GM12864 (cell line): ENCODE measurements at places on chromosomes 4 and X.
A peak's percentile ranks its signal among the peaks of the same experiment; 100 is the strongest.

- no peak for DNase-seq
Measured at GRCh38 chrX:17584248-17584681, 153.0 kb upstream of the SCML1 start.

DNA sequence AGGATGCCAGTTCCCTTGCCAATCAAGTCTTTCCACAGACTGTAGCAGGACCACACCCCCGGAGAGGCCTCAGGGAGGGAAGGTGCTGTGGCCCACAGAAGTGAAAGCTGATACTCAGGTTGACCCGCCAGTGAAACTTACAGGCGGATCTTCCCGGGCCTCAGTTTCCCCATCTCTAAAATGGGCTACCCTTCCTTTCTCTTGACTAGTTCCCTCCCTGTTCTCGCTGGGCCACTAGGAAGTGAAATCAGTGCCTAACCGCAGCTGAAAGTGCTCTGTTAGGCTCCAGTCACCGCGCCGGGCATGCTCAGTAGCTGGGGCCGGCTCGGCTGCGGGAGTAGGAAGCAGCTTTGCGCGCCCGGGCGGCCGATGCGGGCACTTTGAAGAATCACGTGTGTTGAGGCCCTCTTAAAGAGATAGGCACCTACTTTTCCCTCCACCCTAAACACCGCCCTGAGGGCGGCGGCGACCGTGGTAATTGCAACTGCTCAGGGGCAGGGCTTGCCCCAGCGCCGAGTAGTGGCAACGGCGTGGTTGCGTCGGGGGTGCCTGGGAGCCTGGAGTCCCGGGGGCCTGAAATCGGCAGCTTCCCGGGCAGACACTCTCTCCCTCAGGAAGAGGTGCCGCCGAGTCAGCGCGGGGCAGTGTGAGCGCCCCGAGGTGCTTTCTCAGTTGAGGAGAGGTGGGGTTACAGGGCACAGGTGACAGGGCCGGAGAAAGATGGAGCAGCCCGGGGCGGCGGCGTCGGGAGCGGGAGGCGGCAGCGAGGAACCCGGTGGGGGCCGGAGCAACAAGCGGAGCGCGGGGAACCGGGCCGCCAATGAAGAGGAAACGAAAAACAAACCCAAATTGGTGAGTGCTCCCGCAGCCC, at the start of gene DIAPH2:
TSS of gene DIAPH2 (plus strand) at position 504 of the 871 bp plus-strand sequence.
- peak; percentile 43 for DNase-seq

DNA sequence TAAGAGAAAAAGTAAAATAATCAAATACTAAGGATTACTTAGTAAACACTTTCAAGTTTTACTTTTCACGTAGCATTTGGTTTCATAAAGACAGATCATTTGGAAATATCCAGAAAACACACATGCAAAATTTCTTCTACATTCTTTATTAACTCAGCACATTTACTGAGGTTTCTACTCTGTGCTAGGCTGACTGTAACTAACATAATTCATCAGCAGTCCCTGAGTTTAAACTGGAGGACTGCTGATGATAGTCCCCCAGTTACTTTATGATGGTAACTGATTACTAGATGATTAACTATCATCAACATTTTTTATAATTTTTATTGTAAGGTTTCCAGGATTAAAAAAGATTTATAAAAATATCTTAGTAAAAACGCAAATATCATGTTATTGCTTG, 12.3 kb downstream of the LEF1 start:
- no peak for DNase-seq

- DNase-seq = peak; percentile 8
Measured at GRCh38 chr4:112938461-112939058, 110.9 kb upstream of the ANK2 start.

GRCh38 chr4:36399762-36400353, 118.4 kb downstream of the DTHD1 start:
- DNase-seq = no peak

- no peak for DNase-seq
Measured at GRCh38 chr4:109574443-109574850, 14.4 kb downstream of the MCUB start.

GRCh38 chr4:113880240-113881028, 99.0 kb downstream of the ARSJ start:
- no peak for DNase-seq

DNA sequence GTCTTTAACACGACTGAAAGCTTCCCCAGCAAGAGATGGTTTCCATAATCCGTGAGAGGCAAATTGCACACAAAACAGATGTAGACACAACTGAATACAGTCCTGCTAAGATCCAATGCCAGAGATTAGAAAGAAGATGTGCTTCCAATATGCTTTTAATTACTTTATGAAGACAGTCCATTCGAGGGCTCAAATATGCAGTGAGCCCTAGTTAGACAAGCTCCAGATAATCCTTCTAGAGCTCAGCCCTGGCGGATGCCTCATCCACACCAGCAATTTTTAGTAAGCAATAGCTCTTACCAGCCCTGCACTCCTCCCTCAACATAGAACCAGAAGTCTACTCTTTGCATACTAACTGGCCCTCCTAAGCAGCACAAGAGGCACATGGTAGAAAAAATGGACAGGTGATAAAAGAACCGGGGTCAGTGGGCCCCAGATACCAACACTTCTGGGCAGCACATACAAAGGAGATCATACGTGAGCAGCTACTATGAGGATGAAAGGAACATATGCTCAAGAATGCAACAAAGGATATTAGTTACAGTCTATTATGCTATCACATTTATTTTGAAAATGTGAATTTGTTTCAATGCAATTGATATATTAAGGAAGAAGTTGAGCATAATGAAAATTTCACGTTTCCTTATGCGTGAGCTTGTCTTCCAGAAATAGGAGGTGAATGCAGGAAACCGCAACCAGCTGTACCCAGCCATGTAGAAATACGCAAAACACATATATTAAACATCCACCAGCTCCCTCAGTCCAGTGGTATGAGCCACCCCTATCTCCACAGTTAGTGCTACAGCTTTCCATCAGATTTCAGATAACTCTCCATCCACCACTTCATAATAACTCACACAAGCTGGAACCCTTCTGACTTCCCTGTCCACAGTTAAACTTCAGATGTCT, 34.3 kb downstream of the GPC4 start:
- no peak for DNase-seq

DNA sequence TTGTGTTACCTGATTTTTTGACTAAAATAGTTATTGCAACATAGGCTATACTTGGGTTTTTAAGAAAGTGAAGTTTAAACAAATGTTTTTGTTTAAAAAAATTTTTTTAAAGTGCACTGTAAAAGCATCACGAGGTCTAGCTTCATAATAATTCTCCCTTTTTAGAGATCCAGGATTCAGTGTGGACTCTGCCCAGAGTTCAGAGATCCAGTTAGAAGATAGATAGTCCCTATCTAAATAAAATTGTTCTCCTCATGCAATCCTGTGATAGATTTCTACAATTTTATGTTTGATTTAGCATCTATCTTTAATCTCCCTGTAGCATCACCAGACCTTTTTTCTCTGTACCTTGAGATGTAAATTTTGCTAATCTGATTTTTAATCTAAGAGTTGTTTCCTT, 85.5 kb upstream of the HPGD start:
- no peak for DNase-seq

DNA sequence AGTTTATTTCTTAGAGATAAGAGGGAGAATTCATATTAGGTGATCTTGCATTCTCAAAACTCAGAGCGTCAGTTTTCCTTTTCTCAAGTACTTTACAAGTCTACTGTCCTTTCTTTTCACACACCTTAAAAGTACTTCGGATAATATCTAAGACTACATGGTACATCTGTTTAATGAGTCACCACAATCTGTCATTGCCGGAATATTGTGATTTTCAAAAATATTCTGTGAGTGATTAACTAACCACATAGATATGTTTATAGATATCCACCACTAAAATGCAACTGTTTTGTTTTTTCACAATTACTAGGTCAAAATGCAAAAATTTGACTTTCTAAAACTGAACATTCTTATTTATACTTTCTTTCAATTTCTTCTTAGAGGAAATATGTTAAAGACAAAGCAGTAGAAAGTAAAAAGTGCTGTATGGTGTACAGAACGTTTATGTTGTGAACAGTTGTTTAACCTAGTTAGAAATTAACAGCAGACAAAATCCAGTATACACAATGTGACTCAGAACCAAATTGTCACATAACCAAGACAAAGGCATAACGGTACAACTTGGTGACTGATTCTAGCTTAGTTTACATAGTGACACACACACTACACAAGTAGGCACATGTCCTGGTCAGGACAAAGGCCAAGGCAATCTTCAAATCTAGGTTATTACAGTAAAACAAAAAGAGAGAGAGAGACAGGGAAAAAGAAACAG, 482.9 kb downstream of the NAF1 start:
- DNase-seq = no peak

GRCh38 chr4:88522702-88523324, 763 bp downstream of the PYURF start:
- no peak for DNase-seq

DNA sequence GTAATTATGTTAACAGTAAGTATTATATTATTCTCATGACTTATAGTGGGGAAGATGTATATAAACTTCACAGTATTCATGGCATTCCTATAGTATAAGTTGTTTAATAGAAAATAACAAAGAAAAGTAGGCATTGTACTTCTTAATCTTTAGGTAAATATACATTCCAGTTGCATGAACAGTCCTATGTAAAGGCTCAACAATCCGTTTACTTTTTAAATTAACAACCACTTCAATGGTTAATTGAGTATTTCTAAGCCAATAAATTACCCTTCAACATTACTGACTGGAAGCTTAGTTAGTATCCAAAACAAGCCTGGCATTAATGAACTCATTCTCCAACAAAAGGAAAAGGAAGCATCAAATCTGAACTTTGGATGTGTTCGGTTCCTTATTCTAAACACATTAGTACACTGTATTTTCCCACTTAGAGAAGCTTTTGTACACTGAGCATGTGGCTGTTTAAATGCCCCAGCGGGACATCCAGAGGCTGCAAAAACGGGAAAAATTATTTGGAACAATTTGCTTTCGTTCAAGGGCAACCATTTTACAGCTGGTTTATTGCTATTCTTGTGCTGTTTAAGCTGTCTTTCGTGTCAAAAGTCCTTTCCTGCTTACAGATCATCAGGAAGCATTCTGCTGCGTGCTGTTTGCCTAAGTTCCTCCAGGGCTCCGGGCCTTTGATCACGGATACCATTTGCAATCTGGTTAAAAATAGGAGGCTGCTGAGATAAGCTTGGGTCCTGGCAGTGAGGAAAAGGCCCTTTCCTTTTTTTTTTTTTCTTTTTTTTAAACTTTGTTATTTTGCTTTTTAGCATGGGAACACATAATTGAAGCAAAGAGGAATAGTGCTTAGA, 460.3 kb downstream of the SPRY1 start:
- no peak for DNase-seq

- no peak for DNase-seq
Measured at GRCh38 chr4:102736636-102737549, 23.9 kb downstream of the MANBA start.

DNA sequence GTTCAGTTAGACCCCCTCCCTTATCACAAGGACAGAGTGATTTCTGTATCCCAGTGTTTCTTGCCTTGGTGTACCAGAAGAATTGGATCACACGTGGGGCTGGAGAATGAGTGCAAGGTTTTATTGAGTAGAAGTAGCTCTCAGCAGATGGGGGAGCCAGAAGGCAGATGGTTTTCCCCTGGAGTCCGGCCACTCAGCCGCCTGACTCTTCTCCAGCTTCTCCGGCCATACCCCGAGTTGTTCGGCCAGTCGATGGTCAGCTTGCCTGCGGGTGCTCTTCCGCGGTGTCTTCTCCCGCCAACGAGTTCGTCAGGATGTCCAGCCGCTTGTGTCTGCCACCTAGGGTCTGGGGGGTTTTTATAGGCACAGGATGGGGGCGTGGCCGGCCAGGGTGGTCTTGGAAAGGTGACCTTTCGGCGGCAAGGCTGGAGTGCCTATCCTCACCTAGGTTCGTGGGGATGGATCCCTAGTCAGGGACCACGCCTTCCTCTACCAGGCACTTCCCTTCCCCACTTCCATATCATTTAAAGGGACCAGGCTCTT, 14.5 kb downstream of the GAB1 start:
- no peak for DNase-seq

DNA sequence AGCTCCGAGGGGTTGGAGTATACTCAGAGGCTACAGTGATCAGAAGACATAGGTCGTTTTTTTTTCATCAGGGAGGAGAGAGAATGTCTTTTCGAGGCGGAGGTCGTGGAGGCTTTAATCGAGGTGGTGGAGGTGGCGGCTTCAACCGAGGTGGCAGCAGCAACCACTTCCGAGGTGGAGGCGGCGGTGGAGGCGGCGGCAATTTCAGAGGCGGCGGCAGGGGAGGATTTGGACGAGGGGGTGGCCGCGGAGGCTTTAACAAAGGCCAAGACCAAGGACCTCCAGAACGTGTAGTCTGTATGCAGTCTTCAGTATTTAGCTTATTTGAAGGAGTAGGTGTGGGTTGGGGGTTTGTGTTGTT, 500 bp downstream of the GAR1 start:
- DNase-seq = no peak

DNA sequence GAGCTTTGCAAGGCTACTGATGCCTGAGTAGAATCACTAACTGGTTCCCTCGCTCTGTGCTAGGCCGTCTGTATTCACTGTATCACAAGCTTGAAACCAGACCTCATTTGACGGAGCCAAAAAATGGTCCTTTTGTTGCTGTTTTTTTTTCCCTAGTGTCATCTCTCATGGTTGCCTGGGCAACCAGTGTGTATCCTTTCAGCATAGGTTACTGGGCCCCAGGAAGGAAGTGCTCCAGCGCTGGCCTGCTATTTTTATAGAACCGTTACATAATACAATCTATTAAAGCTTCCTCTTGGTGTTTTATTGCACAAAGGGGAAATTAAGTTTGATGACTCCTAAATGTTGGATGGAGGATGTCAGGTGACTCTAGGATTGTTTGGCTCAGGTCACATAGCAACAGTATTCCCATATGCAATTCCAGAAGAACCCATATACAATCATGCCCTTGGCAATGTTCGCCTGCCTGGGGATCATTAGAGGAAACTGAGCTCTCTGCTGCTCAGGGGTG, 220.4 kb downstream of the SPRY1 start:
- no peak for DNase-seq

DNA sequence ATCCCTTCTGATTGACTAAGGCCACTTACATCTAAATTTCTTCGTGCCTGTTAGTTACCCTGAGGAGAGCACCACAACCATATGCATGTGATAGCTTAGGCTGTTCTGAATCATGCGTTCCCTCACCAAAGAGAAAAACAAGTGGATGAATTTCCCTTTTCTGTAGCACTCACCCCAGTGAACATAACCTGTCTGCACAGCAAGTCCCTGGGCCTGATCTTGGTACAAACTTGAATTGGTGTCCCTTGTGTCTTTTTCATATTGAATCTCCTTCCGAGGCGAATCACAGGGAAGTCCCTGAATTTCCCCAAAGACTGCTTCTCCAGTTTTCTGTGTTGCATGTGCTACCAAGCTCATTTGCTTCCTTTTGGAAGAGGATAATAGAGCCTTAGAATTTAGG, 100.4 kb downstream of the KLHL8 start:
- DNase-seq = no peak
